NCI-H1417 treated with DMSO at 0.1 percent for 48 hours (cell line): ENCODE measurements at places on chromosomes 5 and 9.

- DNase-seq, result no peak
Observed at GRCh38 chr9:91773156-91773555, 176.9 kb downstream of the ROR2 start.

- no peak for DNase-seq
Observed at GRCh38 chr9:27368316-27368985, 71.5 kb upstream of the EQTN start.

DNA sequence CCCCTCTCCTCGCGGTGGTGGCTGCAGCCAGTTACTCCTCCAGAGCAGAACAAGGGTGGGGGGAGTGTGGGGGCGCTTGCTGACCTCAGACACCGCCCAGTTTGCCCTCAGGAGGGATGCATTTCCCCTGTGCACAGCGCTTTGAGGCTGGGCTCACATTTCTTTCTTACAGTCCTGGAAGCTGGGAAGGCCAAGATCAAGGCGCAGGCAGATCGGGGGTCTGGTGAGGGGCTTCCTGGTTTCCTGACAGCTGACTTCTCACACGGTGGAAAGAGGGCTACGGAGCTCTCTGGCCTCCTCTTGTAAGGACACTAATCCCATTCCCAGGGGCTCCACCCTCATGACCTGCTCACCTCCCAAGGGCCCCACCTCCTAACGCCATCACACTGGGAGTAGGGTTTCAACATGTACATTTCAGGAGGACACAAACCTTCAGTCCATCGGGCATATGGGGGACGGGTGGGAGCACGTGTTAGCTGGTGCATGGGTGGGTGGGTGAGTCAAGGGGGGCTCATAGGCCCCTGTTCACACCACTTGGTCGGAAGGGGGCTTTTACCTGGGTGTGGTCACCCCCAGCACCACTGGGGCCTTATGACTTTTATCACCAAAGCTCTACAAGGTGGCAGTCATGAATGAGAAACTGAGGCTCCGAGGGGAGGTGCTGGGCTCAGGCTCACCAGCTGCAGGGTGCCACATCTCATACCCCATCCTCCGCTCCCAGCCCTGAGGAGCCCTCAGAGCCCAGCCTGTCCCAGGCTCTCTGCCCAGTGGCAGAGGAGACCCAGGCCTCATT lies 7.7 kb upstream of the SCGB3A1 start:
- no peak for DNase-seq

- no peak for DNase-seq
Observed at GRCh38 chr9:69293156-69293555, 31.9 kb upstream of the ENTREP1 start.

- DNase-seq, result no peak
Observed at GRCh38 chr5:177100714-177101121, 14.0 kb downstream of the FGFR4 start.

DNA sequence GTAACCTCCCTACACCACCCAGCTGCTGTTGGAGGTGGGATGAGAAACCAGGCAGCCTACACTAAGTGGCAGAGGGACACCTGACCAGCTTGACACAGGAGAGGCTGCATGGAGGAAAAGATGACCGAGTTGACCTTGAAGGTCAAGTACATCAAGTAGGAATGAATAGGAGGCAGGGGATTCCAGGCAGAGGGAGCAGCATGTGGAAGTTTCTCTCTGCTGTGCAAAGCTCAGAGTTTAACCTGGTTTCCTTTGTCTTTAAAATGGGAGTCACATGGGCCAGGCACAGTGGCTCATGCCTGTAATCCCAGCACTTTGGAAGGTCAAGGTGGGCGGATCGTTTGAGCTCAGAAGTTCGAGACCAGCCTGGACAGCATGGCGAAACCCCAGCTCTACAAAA lies 32.6 kb downstream of the SPRY4 start:
- DNase-seq, result no peak

- DNase-seq, result no peak
Observed at GRCh38 chr5:141811287-141812155, 66.7 kb downstream of the PCDH1 start.

DNA sequence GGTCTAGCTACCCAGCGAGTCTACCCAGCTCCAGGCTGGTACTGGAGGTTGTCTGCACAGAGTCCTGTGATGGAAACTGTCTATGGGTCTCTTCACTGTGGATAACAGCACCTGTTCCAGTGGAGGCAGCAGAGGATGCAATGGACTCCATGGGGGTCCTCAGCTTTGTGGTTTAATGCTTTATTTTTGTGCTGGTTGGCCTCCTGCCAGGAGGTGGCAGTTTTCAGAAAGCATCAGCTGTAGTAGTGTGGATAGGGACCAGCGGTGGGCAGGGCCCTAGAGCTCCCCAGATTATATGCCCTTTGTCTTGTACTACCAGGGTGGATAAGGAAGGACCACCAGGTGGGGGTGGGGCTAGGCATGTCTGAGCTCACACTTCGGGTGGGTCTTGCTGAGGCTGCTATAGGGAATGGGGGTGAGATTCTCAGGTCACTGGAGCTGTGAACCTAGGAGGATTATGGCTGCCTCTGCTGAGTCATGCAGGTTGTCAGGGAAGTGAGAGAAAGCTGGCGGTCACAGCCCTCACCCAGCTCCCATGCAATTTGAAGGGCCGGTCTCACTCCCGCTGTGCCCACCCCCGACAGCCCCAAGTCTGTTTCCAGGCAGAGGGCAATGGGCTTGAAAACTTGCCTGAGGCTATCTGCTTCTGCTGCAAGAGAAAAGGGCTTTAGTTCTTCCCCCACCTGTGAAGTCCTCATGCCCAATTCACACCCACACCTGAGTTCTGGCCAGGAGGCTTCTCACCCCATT lies 397.1 kb downstream of the TLE1 start:
- no peak for DNase-seq

- no peak for DNase-seq
Observed at GRCh38 chr5:104297076-104297475, 734.5 kb upstream of the NUDT12 start.

GRCh38 chr5:16737620-16738364 lies 121.0 kb upstream of the RETREG1 start:
- no peak for DNase-seq

GRCh38 chr5:25754895-25755294 lies 1110.1 kb upstream of the CDH10 start:
- no peak for DNase-seq

- DNase-seq, result no peak
Observed at GRCh38 chr5:122085041-122085440, 7.0 kb upstream of the LOX start.

GRCh38 chr5:129460936-129461710 lies 1.0 kb downstream of the ADAMTS19 start:
- DNase-seq, result no peak

DNA sequence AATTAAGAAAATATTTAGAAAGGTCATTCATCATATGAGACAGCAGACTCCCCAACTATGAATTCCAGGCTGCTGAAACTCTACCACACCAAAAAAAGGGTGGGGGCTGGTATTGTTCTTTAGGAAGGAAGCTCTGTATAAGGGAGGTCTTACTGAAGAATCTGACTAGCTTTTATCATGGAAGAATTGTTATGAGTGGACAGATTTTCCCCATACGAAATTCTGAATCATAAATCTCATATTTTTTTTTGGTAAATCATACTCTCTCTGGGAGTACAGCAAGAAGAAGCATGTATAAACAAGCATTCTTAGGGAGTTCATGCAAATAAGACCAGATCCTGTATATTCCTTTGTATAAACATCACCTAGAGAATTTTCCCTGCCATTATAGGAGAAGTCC lies 220.0 kb downstream of the SLC12A2 start:
- no peak for DNase-seq

DNA sequence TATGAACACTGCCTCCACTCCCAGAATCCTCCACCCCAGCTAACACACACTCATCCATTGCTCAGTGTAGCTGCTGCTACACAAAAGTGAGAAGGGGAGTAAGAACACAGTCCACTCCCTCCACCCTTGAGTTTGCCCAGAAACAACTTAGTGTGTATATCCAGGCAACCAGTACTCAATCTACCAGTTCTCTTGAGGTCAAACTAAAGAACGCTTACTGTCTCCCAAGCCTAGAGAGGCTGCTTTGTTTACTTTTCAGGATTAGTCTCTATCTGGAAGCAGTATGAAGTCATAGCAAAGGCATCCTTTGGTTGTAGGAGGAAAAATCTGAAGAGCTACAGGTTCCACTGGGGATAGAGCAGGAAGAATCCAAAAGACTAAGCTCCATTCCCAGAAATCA lies 296.3 kb downstream of the KCNN2 start:
- DNase-seq, result no peak
